Hepatocyte (in vitro differentiated cells): ENCODE measurements at places on chromosomes 4 and X. TPM values are rescaled to one million over a fixed set of nuclear protein-coding genes. Genes with fewer than 3 reads are reported as not detected.

HNRNPD gene
- 54.0 and 58.4 TPM in 2 replicates for total RNA-seq

DNA sequence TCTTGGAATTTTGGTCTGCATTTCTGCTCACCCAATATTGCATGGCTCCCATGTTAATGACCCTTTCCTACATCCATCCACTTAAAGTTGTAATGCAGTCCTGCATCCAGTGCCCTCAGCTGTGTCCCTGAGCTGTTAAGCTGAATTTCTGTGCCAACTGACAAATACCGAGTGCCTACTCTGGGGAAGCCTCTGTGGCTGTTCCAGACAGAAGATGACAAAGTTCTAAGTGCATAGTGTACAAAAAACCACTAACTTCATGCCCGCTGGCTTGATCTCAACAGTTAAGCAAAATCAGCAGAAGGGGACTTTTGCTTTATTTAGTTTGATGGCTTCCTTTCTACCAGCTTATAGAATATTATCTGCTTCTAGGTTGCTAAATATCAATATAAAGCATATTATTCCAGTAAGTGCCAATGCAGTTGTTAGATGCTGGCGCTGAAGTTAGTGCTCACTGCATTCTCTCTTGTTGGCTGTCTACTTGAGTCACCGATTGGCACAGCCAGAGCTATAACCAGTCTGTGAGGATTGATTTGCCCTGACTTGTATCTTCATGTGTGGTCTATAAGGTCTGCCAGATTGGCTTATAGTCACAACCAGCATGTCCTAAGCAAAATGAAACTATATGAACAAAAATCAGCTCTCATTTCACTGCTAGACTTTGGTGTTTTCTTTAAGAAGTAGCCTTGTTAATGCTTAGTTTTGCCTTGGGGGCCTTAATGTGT lies 98.9 kb downstream of the KLHL8 start:
- H3K27ac ChIP-seq: peak overlapping the region; percentile 70
- DNase-seq: no peak
- no peaks in the 10 kb centered on the region for H3K27me3 ChIP-seq

GRCh38 chr4:98574816-98575215 lies 83.6 kb downstream of the TSPAN5 start:
- H3K36me3 ChIP-seq: no peaks in the 10 kb centered on the region
- H3K27ac ChIP-seq: no peak overlapping the region
- H3K27me3 ChIP-seq: no peaks in the 10 kb centered on the region

DNA sequence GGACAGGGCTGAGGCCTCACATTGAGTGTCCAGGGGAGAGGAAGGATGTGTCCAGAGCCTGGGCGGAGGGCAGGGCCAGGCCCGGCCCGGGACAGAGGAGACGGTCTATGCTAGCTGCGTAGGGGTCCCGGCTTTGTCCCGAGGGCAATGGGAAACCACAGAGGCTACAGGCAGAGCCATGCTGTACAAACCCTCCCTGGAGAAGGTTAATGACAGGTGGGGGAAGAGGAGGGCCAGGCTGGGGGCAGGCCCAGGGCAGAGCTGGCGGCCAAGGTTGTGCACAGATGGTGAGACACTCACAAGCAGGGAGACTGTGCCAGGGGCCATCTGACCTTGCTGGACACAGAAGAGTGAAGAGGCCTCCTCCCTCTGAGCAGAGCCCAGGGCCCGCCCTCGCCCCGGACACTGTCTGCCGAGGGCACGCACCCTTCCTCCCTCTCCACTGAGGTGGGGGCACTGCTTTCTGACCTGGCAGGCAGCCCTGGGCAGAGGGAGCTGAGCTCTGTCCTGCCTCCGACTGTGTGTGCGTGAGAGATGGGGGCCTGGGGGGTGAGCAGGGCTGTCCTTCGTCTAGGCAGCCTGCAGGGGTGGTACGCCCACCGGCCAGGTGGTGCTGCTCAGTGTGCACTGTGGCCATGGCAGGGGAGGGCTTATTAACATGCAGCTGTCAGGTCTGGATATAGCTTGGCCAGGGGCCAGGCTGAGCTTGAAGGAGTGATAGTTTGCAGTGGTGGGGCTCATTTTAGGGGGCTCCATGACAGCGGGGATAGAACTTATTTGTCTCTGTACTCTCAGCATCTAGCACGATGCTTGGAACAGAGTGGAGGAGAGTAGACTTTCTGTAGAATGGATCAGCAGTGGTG lies 75.7 kb upstream of the LRPAP1 start:
- no peaks in the 10 kb centered on the region for H3K36me3 ChIP-seq
- no peaks in the 10 kb centered on the region for H3K27me3 ChIP-seq
- H3K4me3 ChIP-seq: no peak overlapping the region
- no peak overlapping the region for H3K27ac ChIP-seq
- no peaks in the 10 kb centered on the region for H3K4me1 ChIP-seq
- no peak for DNase-seq

NWD2 gene
- total RNA-seq: under 0.01 and 0.33 TPM in 2 replicates

DNA sequence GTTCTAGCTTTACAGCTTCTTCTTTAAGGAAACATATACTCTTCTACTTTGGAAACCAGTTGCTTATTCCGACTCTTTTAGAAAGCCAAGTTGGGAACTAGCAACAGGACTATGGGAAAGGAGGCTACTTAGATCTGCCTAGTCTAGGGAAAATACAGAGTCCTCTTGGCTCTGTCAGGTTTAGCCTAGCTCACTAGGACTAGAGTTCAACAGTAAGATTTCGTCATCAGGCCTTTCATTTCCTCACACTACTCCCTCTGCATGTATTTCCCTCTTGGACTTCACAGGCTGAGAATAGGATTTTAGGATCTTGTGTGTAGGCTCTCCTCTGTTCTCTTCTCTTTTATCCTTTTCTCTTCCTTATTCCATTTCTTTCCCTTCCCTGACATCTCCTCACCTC lies 409.8 kb downstream of the AR start:
- H3K36me3 ChIP-seq: no peaks in the 10 kb centered on the region
- H3K4me1 ChIP-seq: no peaks in the 10 kb centered on the region
- H3K27me3 ChIP-seq: no peaks in the 10 kb centered on the region
